ENCODE measurements at places on chromosomes 3 and 15.

- no peak for DNase-seq
Measured at GRCh38 chr15:47794252-47794914, 77.1 kb downstream of the SEMA6D start.

DNA sequence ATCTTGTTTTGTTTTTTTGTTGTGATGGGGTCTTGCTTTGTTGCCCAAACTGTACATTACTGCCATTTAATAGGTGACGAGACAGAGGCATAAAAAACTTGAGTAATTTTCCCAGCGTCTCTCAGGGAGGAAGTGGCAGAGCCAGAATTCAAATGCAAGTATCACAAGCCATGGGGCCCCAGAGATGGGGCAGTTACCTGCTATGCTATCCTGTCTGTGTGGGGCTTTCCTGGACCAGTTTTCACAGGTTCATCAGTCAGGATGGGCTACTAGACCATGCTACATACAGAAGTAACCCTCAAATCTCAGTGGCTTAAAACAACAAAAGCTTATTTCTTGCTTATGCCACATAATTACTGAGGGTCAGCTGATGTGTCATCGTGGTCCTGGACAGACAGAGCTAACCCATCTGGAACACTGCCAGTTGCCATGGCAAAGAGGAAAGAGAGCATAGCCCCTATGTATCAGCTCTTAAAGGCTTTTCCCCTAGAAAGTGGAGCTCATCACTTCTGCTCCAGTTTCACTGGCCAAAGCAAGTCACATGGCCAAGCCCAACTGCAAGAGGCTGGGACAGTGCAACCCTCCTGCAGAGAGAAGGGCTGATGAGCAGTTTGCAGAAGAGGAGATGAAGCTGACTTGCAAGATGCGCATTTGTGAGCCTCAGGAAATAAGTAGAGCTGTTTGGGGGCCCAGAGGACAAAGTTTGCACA lies 31.7 kb upstream of the SYNM start:
- DNase-seq = no peak

- peak; percentile 70 for DNase-seq
Measured at GRCh38 chr3:71416876-71417275, 166.7 kb downstream of the FOXP1 start.

DNA sequence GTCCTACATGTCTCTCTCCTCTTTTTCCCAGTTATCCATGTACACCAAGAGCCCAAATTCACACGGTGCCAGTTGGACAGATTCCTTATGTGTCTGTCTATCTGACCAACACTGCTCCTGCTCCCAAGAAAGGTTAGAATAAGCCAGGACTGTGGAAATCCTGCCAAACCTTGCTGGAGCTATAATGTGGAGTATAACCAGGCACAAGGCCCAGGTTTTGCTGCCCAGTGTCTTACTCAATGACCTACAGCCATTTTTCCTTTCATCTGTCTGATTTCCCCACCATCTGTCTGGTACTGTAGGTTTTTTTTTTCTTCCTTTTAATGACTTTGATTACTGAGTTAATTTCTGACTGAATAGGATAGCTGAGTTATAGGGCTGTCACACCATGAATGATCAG lies 26.5 kb upstream of the MINDY4B start:
- DNase-seq = no peak

- DNase-seq = no peak
Measured at GRCh38 chr3:125961289-125961589, 7.7 kb upstream of the ROPN1B start.

All from CD4-positive, alpha-beta T cell treated with Interleukin-15 for 1 hour (primary cell).